ENCODE measurements at places on chromosomes 5 and 9.

GRCh38 chr5:168765551-168766425 lies 186.6 kb upstream of the PANK3 start:
- no peak for DNase-seq

DNA sequence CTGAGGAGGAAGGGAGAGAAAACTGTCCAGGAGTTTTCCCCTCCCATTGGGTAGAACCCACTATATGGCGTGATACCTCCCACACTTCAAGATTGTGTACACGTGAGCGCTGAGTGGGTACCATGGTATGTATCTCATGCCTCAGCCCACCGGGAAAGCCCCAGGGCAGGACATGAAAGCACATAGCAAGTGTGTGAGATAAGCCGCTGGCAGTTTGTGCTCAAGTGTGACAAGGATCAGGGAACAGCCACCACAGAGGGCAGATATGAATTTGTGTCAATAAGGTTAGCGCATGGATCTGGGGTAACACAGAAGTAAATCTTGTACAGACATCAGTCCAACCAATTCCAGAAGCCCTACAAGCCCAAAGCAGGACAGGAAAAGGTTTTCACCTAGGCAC lies 42.6 kb upstream of the NAA35 start:
- no peak for DNase-seq

GRCh38 chr9:109629615-109630014 lies 131.5 kb upstream of the PTPN3 start:
- no peak for DNase-seq

GRCh38 chr9:111094433-111094924 lies 56.2 kb upstream of the LPAR1 start:
- peak; percentile 51 for DNase-seq

DNA sequence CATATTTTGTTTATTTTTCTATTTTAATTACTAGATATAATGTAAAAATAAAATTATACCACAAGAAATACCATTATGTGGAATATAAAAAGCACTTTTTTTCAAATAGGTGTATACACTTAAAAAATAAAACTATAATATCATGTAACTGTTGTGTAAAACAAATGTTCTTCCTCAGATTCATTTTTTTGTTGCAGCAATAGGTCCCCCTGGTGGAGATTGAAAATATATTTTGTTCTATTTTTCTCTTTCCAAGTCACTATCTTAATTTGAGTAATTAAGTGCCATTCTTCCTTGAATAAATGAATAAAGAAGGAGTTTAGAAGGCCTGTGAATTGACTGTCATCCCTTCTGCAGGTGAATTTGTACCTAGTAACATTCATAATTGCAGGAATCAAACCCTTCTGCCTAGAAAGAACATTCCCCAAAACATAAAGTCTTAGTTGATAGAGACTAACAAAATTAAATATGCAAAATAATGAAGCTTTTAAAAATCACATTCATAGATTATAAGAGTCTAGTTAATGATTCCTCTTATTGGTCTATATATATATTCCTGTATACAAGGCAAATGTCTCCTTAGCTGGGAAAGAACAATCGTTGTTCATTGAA lies 23.4 kb downstream of the CETN3 start:
- DNase-seq, result peak; percentile 7

All from BJ (cell line).